ENCODE measurements at places on chromosomes 4 and X.

- no peak overlapping the region for H3K27ac ChIP-seq
- DNase-seq = no peak
- H3K4me1 ChIP-seq = peaks cover 11% of the 10 kb centered on the region
- H3K4me3 ChIP-seq = no peak overlapping the region
- no peaks in the 10 kb centered on the region for H3K36me3 ChIP-seq
Measured at GRCh38 chr4:3704669-3705068, 61.5 kb upstream of the ADRA2C start.

DNA sequence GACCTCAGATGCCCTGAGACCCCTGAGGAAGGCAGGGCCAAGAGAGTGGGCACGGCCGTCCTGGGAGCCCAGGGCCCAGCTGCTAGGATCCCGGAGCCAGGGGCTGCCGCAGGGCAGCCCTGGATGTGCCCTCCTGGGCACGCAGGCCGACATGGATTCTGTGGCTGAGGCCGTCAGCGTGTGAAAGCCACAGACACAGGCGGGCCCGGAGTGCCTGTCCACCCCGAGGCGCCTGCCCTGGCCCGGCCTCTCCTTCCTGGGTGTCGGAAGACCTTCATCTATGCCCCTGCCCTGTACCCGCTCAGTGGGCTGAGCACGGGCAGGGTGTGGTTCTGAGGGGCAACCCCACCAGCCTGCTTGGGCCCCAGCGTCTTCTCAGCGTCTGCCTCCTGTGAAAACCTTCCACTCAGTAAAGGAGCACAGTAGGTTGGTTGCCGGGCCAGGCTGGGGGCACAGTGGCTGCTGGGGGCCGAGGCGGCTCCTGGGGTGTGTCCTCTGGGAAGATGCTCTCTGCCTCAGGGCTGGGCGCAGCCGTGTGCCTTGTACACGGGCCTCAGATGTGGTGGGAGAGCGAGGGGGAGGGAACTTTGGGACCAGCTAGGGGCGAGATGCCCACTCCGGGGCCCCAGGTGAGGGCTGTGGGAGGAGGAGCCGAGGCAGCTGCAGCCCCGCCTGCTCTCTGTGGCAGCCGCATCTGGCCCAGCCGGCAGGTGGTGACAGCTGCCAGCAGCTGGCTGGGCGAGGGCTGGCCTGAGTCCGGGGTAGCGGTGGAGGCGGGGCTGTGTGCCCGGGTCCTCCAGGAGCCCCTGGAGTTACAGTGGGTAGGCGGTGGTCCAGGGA is 20.8 kb downstream of the FGFRL1 start:
- DNase-seq = no peak
- no peak overlapping the region for H3K27ac ChIP-seq
- H3K36me3 ChIP-seq = no peaks in the 10 kb centered on the region

DNA sequence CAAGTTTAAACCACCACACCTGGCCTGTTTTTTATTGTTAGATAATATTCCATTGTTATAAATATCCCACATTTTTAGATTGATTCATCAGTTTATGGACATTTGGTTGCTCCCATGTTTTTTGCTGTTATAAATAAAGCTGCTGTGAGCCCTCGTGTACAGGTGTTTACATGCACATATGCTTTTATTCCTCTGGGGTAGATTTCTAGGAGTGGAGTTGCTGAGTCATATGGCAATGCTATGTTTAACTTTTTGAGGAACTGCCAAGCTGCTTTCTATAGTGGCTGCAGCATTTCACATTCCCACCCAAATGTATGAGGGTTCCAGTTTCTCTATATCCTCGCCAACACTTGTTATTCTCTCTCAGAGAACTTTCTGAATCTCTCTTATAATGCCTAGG is 90.5 kb downstream of the TBL1X start:
- no peak overlapping the region for H3K27ac ChIP-seq
- DNase-seq = no peak
- no peaks in the 10 kb centered on the region for H3K27me3 ChIP-seq

DNA sequence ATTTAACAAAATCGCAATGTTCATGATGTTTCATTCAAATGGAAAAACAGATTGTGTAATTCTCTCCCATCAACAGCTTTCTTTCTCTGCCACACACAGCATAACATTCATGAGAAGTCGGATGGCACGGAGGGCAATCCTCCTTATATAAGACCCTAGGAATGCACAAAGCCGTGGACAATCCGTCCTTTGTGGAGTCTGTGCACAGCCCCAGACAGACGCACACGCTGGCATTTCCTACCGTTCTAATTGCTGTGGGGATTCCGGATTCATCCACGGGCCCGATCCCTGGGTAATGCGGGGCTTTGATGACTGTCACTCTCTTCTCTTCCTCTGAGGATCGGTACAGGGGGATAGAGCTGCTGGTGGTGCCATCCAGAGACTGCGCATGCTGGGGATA is 121.9 kb upstream of the PDLIM3 start:
- H3K27ac ChIP-seq = no peak overlapping the region
- H3K27me3 ChIP-seq = no peaks in the 10 kb centered on the region
- no peak overlapping the region for H3K4me3 ChIP-seq
- H3K36me3 ChIP-seq = no peaks in the 10 kb centered on the region
- peaks cover 5% of the 10 kb centered on the region for H3K4me1 ChIP-seq
- no peak for DNase-seq

DNA sequence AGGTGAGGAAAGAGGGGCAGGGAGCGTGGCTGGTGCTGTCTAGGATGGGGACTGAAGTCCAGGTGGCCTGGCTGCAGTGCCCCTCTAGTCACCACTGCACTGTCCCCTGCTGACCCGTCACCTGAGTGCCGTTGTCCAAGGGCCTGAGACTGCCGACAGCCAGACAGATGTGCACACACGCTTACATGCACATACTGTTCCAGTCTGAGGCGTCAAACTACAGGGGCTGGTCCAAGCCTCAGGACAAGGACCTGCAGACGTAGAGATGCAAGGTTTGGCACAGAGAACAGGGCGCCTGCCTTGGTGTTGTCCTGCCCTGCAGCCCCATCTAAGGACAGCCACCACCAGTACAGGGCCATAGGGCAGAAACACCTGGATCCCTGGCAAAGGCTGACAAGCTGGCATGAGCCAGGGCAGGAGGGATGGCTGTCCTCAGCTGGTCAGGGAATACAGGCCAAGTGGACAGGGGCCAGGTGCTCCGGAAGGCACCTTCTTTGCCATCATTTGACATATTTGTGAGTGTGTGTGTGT is 1.7 kb downstream of the SLC2A9 start:
- no peaks in the 10 kb centered on the region for H3K27me3 ChIP-seq
- no peak overlapping the region for H3K27ac ChIP-seq
- no peaks in the 10 kb centered on the region for H3K36me3 ChIP-seq

DNA sequence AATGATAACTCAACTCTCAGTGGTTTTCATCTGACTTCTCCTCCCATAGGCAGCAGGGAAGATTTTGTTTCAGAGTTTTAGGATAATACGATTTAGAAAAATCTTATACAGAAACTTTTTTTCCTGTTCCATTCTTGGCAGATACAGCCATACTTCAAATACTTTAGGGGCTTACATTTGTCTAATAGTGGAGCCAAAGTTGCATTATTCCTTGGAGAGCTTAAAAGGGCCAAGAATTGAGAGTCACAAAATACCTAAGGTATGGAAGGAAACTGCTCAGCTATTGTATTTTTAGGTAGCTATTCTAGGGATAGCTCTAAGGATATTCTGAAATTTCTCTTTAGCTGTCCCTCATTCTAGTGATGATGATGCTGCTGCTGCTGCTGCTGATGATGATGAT is 132.9 kb upstream of the PTCHD1 start:
- H3K4me1 ChIP-seq = no peaks in the 10 kb centered on the region
- H3K4me3 ChIP-seq = no peak overlapping the region
- H3K36me3 ChIP-seq = no peaks in the 10 kb centered on the region
- no peak for DNase-seq
- H3K27me3 ChIP-seq = no peaks in the 10 kb centered on the region
- no peak overlapping the region for H3K27ac ChIP-seq

- peaks cover 2% of the 10 kb centered on the region for H3K4me1 ChIP-seq
- H3K27me3 ChIP-seq = no peaks in the 10 kb centered on the region
- no peaks in the 10 kb centered on the region for H3K36me3 ChIP-seq
- H3K4me3 ChIP-seq = no peak overlapping the region
- DNase-seq = no peak
Measured at GRCh38 chrX:19642241-19643109, 127.2 kb upstream of the MAP3K15 start.

- no peak overlapping the region for H3K4me3 ChIP-seq
- H3K27ac ChIP-seq = no peak overlapping the region
- DNase-seq = no peak
- H3K4me1 ChIP-seq = no peaks in the 10 kb centered on the region
- no peaks in the 10 kb centered on the region for H3K36me3 ChIP-seq
- H3K27me3 ChIP-seq = no peaks in the 10 kb centered on the region
Measured at GRCh38 chr4:26509681-26510333, 19.5 kb upstream of the CCKAR start.

GRCh38 chrX:39616098-39616729 is 481.5 kb downstream of the BCOR start:
- no peak overlapping the region for H3K27ac ChIP-seq
- H3K4me3 ChIP-seq = no peak overlapping the region
- no peak for DNase-seq
- no peaks in the 10 kb centered on the region for H3K36me3 ChIP-seq
- 0 out of 2 replicates have a peak, but pooled peaks cover 2% of the 10 kb centered on the region for H3K4me1 ChIP-seq

DNA sequence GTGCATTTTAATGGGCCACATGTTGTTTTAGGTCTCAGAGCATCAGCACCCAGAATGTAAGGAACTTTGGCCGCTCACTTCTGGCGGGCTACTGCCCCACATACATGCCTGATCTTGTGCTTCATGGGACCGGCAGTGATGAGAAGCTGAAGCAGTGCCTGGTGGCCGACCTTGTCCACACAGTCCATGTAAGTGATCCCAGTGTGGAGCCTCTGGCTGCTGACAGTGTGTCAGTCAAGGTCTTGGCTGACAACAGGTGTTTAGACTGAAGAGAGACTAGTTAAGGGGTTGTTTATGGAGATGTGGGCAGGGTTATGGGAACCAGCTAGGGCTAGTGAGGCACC is 101.4 kb downstream of the FNIP2 start:
- H3K27ac ChIP-seq = no peak overlapping the region
- no peaks in the 10 kb centered on the region for H3K36me3 ChIP-seq
- H3K27me3 ChIP-seq = no peaks in the 10 kb centered on the region

DNA sequence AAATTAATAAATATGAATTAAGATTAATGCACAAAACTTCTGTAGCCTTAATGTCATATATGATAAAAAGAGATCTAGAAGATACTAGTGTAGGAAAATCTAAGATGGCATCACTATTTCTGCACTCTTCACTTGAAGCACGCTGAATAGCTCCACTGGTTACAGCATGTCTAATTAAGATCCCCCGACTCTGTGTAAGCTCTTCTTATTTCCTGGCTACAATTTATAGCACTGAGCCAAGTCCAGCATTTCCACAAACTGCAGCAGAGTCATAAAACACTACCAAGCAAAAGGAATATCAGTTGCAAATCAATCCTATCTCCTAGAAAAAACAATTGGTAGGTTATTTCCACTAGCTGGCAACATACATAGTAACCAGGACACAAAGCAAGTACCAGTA is 1.3 kb upstream of the CCNA2 start:
- H3K4me1 ChIP-seq = no peaks in the 10 kb centered on the region
- H3K36me3 ChIP-seq = peaks cover 4% of the 10 kb centered on the region
- H3K4me3 ChIP-seq = no peak overlapping the region
- no peaks in the 10 kb centered on the region for H3K27me3 ChIP-seq
- DNase-seq = no peak

DNA sequence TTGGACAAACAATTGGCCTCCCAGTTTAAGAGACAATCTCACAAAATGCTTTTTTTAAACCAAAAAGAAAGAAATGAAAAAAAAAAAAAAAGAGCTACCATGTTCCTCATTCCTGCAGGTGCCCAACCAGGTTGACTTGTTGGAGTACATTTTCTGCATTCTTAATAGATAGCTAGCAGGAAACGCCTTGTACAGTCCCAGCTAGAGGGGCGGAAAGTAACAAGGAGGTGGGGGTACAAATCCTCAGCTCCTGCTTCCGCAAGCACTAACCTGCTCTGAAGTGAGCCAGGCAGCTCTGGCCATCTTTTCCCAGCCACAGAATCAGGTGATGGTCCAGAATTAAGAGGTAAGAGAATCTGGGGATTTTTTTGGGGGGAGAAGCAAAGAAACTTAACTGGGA is at the start of gene VGLL1:
TSS of gene VGLL1 (plus strand) at position 265 of the 400 bp plus-strand sequence. CDS start 3,806 bp downstream, outside the sequence.
- H3K27me3 ChIP-seq = no peaks in the 10 kb centered on the region
- no peak for DNase-seq
- no peaks in the 10 kb centered on the region for H3K36me3 ChIP-seq
- no peaks in the 10 kb centered on the region for H3K4me1 ChIP-seq

- H3K36me3 ChIP-seq = no peaks in the 10 kb centered on the region
- H3K4me1 ChIP-seq = peaks cover 6% of the 10 kb centered on the region
- H3K27me3 ChIP-seq = no peaks in the 10 kb centered on the region
- H3K4me3 ChIP-seq = peak overlapping the region; percentile 82
- no peak overlapping the region for H3K27ac ChIP-seq
- no peak for DNase-seq
Measured at GRCh38 chr4:76212851-76213414, 691 bp downstream of the SCARB2 start.

DNA sequence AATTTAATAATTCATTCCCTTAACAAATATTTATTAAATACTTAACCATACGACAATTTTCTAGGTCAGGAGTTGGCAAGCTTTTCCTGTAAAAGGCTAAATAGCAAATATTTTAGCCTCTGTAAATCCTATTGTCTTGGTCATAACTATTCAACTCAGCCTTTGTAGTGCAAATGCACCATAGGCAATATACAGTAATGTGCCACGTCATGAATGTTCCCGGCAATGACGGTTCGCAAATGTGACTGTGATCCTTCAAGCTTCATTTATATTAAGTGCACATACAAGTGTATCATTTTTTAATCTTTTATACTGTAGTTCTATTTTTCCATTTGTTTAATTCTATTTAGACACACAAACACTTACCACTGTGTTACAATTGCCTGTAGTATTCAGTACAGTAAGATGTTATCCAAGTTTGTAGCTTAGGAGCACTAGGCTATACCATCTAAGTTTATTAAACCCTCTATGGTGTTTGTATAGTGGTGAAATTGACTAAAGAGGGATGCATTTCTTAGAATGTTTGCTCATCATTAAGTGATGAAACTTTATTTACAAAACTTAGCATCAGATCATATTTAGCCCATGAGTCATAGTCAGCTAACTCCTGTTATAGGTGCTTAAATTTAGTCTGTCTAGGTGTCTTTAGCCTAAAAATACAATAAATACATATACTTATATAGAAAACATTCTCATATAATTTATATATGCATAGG is 553.6 kb downstream of the STPG2 start:
- DNase-seq = no peak
- no peaks in the 10 kb centered on the region for H3K4me1 ChIP-seq
- no peaks in the 10 kb centered on the region for H3K27me3 ChIP-seq
- H3K27ac ChIP-seq = no peak overlapping the region
- H3K4me3 ChIP-seq = no peak overlapping the region
- H3K36me3 ChIP-seq = no peaks in the 10 kb centered on the region

DNA sequence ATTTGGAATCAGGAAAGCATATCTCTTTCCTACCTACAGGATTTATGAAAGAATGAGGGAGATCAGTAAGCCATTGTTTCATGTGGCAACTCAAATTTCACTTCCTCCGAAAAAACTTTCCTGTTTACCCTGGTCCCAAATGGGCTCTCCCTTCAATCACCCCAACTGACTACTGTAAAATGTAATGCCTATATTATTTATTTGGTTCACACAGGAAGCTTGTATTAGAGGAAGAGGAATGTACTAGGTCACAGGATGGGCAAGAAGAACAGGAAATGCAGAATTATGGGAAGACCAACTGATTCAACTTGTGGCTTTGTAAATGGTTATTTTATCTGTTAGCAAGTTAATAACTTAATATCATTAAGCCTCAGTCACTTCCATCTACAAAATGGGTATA is 23.1 kb downstream of the COL4A6 start:
- no peaks in the 10 kb centered on the region for H3K36me3 ChIP-seq
- no peak overlapping the region for H3K27ac ChIP-seq
- no peak overlapping the region for H3K4me3 ChIP-seq
- peaks cover 2% of the 10 kb centered on the region for H3K4me1 ChIP-seq
- no peak for DNase-seq
- no peaks in the 10 kb centered on the region for H3K27me3 ChIP-seq
